MCF 10A (cell line): ENCODE measurements at places on chromosomes 13 and 19.

DNA sequence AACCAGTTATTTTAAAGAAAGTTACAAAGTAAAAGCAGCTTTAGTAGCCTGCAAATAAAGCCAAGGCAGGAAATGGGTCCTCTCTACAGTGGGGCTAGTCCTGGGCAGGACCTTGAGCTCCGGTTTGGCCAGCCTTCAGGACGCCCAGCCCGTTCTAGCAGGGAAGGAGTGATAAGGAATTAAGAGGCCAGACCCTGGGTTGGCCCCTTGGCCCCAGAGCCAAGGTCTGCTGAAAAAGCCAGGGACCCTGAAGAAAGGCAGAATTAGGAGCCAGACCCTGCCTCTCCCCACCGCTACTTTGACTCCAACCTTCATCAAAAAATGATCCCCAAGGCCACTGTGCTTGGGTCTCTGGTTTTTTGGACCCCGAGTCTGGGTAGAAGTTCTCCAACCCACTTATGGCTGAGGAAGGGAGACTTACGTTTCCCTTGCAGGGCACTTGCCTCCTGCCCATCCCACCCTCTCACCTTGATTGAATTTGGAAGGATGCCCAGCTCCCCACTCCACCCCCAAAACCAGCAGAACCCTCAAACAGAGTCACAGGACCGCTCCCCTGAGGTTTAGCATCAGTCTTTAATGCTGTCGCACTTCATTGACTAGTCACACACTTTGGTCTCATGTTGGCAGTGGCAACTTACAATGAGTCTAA is 3.9 kb downstream of the DNAJB1 start:
- no peak for DNase-seq

GRCh38 chr13:105972306-105972721 is 563.1 kb downstream of the EFNB2 start:
- DNase-seq: no peak

DNA sequence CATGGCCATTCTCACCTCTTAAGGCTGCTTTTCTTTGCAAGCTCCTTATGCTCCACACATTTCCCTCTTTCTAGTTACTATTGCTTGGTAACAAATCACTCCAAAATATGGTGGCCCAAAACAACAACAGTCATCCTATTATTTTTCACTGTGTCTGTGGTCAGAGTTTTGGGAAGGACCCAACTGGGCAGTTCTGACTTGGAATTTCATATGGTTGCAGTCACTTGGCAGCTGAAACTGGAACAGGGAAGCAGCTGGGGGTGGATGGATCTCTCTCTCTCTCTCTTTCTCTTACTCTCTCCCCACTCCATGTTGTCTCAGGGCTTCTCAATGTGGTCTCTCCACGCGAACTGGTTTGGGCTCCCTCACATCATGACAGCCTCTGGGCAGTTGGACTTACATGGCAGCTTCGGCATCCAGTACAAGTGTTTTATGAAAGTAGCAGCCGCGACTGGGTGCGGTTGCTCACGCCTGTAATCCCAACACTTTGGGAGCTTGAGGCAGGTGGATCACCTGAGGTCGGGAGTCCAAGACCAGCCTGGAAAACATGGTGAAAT is 39.6 kb downstream of the NUMBL start:
- DNase-seq: no peak

- DNase-seq: peak; percentile 5
Observed at GRCh38 chr13:27139565-27139964, 32.0 kb downstream of the USP12 start.

- no peak for DNase-seq
Observed at GRCh38 chr19:12260861-12261260, 33.8 kb downstream of the ZNF44 start.

DNA sequence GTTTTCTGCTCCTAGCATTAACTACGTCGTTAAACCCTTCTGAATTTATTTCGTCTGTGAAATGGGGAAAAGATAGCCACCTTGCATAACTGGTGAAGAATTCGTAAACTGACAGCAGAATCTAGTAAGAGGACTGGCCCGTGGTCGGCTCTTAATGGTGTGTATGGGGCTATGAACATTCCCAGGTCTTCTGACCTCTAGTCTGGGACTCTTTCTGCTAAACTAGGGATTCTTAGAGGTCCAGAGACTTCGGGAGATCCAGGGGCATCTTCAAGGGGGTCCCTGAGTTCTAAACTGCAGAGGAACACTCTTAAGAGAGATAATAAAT is 231.1 kb upstream of the SERP2 start:
- DNase-seq: no peak
